Activated naive CD4-positive, alpha-beta T cell treated with anti-CD3 and anti-CD28 coated beads for 36 hours (primary cell): ENCODE measurements at places on chromosomes 11 and 22. TPM values are rescaled to one million over a fixed set of nuclear protein-coding genes. Genes with fewer than 3 reads are reported as not detected.
A peak's percentile ranks its signal among the peaks of the same experiment; 100 is the strongest.

The PRG3 gene
- total RNA-seq: not detected

The MIOX gene
- total RNA-seq: 0.31 TPM

- DNase-seq: peak; percentile 3
Measured at GRCh38 chr22:19871845-19872778, 17.4 kb upstream of the GNB1L start.

DNA sequence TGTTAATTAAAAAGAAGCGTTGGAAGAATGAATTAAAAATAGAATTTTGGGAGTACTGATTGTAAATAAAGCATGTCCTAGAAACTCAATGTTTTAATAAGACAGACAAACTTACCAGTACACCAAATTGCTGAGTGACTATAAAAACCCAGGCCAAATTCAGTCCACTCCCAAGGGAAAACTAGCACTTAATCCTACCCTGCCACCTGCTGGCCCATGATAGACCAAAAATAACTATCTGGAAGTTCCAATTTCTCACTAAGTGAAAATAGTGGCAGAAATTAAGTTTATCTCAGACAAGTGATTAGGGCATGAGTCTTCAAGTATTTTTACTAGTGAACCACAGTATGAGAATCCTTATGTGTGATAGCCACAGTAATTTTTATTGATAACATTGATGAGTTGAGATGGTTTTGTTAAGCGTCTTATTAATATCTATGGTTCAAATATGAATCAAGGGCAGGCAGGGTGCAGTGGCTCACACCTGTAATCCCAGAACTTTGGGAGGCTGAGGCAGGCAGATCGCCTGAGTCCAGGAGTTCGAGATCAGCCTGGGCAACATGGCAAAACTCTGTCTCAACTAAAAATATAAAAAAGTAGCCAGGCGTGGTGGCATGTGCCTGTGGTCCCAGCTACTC is 9.8 kb upstream of the DDX10 start:
- DNase-seq: peak; percentile 72

DNA sequence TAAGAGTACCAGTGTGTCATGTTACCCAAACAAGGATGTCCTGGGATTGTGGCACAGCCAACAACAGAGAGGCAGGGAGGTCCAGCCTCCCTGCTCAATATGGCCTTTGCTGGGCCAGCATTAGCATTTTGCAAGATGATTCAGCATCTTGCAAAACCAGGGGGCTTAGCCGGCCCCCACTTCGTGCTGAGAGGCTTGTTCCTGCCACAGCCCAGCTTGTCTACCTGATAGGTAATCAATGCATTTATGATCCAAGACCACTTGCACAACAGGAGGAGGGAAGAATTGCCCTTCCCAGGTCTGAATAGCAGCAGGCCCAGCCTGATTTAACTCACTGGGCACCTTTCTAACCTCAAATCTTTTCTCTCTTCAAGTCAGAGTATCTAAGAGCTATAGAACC is 189.0 kb upstream of the SYT13 start:
- DNase-seq: no peak

DNA sequence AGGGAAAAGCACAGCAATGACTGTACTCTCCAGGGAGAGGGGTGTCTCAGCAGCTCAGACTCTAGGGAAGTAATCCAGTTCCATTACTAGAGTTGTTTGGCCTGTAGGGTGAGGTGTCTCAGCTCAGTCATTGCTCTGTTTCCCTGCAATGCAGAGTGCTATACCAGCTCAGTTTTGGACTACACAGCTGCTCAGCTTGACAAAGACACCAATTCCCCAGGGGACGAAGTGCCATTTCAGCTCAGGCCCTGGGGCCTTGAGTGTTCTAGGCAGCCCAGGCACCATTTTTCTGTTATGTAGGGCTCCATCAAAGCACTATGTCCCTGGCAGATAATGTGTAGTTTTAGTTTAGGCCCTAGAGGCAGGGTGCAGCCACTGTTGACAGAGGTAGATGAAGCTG is 18.2 kb downstream of the CALCB start:
- no peak for DNase-seq

- DNase-seq: no peak
Measured at GRCh38 chr11:93741882-93742226, 382 bp downstream of the C11orf54 start.

- no peak for DNase-seq
Measured at GRCh38 chr11:5818245-5818886, 9.6 kb downstream of the OR52N2 start.
